ENCODE measurements at places on chromosomes 6 and 20.

DNA sequence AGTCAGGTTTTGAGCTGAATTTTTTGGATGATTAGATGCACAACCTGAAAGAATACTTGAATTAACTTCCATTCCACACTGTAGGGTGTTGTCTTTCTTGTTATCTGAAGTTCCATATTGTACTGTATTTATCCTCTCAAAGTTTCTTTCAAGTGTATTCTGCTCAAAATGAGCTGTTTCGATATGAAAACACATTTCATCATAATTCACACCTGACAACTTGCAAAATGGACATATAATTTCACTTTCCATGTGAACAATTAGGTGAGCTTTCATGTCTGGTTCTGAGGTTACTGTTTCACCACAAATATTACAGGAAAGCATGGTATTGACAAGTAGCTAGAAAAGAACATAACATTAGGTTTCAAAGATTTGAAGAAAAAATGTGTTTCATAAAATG lies 1.7 kb downstream of the ZUP1 start:
- no peak for DNase-seq

DNA sequence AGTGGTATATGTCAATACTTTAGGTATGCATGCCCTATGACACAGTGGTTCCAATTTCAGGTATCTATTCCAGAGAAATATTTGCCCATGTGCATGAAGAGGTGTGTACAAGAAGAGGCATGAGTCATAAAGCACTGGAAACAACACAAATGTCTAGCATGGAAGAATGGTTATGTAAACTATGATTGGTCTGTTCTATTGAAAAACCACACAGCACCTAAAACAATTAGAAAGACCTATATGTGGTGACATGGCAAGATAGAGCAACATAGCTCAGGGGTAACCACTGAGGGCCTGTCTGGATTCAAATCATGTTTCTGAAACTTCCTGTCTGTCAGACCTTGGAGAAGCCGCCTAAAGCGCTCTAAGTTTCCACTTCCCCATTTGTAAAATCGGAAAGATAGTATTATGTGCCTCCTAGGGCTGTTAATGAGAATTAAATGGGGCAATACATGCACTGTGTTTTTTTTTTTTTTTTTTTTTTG lies 76.0 kb upstream of the SHLD1 start:
- DNase-seq: peak; percentile 87

- no peak for DNase-seq
These were observed 137.0 kb downstream of the PRDM13 start for GRCh38 chr6:99743647-99744046.

DNA sequence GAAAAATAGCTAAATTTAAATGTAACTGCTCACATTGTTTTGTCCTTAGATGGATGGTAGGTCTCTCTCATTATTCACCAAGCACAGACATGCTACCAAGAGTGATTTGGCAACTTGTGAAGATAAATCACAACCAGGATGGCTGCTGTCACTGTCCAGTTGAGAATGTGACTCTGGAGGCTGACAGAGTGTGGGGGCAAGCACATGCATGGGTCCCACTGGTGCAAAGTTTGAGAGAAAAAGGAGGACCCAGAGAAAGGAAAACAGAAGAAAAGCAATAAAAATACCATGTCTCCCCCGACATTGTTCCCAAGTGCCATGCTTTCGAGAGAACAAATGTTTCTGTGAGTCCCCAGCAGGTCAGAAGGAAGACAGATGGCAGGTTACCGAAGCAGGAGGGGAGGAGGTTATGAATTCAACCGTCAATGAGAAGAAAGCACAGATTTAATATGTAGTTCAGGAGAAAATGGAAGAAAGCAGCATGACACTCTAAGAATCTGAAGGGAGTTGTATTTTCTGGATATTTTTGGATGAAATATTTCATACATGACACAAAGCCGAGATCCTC lies 73.0 kb upstream of the TSHZ2 start:
- no peak for DNase-seq

DNA sequence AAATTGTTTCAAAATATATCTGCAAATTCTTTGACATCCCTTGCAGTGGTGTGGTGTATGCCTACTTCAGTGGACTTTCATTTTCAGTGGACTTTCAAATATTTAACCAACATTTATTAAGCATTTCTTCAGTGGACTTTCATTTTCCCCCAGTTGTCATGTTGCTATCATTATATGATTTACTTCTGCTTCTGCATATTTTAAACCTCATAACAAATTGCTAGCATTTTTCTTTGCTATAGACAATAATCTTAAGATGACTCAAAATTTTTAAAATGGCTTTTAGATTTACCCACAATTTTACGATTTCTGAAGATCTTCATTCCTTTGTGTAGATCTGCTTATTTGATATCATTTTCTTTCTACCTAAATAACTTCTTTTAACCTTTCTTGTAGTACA lies 592.7 kb upstream of the SLC35B3 start:
- DNase-seq: no peak

DNA sequence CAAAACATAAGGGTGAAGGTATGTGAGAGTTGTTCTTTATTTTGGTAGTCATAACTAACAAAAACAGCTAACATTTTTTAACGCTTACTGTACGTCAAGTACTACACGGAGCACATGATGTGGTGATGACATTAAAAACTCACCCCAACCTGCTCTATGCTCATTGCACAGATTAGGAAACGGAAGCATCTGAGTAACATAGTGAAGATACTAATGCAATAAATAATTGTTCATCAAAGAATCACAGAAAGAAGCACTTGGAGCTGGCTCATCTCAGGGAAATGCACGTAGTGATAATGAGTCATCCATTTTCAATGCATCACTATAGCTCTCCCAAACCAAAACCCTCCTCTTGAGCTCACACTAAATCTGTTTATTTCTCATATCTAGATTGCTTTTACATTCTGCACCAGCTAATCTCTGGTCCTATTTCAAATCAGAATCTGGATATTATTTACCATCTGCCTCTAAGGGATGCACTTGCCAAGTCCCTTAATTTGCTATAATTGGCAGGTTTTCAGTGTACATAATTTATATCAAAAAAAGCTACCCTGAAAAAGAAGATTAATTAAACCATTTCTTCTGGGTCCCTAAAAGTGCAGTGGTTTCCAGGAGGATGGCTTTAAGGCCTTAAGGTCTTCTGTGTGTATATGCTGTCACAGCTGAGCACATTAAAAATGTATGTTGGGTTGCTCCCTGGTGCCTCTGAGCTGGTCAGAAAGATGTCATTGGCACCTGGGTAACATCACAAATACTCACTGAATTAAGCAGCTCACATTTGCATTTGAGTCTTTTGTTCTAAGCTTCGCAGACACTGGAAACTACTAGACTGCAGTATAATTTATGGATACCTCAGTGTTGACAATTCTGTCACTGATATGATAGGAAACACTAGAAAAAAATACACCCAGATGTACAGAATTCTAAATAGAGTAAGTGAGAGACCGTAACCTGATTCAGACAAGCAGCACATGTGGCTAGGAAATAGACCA lies 677.4 kb upstream of the CITED2 start:
- no peak for DNase-seq

DNA sequence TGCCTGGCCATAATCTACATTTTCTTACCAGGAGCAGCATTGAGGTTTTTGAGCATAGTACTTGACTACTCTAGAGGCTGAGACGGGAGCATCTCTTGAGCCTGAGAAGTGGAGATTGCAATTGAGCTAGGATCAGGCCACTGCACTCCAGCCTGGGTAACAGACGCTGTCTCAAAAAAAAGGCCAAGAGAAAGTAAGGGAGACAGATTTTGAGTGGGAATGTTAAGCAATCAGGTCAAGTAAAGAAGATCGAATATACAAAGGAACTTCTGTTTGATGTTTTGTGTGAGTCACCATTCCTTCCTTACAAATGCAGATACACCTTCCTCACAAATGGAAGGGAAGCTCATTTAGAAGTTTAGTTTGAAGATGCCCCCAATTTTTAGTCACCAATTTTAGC lies 4.4 kb downstream of the PNRC1 start:
- no peak for DNase-seq

DNA sequence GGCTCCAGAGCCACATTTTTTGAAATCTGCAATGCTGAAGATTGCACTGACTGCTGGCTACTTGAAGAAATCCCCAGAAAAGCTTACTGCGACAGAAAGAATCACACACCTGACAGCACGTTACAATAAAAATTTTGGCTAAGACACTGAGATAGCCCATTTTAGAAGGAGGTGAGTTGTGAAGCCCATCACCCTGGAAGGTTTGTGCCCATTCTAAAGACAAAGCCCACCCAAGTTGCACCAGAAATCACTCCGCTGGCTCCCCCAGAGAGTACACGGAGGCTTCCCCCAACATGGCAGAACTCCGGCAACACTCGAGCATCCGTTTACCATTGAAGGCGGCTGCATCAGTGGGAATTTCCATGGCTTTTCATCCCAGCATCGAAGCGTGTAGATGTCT lies 29.4 kb downstream of the LPA start:
- no peak for DNase-seq

GRCh38 chr20:50575865-50576720 lies 65.9 kb downstream of the PTPN1 start:
- DNase-seq: peak; percentile 31

DNA sequence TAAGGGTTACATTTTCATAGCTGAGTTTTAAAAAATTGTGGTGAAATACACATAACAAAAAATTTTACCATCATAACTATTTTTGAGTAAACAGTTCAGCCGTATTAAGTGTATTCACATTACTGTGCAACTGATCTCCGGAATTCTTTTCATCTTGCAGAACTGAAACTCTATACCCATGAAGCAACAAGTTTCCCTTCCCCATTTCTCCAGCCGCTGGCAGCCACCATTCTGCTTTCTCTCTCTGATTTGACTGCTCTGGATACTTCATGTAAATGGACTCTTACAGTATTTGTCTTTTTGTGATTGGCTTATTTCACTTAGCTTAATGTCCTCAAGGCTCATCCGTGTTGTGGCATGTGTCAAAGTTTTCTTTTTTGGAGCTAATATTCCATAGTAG lies 341.6 kb downstream of the QKI start:
- no peak for DNase-seq

DNA sequence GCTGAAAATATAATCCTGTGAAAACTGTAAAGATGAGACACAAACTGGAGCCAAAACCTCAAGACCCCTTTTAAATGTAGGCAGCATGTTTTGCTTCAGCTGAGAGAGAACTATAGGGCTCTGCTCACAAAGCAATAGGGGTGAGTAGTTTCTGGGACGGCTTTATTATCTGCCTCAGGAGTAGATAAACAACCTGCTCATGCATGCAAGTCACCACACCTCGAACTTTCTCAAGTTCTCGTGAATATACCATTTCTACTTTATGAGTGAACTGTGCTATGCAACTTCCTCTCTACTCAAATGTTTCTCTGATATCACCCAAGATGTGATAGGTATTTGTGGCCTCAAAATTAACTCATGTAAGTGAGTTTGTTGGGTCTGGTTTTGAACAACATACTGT lies 7.5 kb upstream of the OOEP start:
- DNase-seq: no peak

DNA sequence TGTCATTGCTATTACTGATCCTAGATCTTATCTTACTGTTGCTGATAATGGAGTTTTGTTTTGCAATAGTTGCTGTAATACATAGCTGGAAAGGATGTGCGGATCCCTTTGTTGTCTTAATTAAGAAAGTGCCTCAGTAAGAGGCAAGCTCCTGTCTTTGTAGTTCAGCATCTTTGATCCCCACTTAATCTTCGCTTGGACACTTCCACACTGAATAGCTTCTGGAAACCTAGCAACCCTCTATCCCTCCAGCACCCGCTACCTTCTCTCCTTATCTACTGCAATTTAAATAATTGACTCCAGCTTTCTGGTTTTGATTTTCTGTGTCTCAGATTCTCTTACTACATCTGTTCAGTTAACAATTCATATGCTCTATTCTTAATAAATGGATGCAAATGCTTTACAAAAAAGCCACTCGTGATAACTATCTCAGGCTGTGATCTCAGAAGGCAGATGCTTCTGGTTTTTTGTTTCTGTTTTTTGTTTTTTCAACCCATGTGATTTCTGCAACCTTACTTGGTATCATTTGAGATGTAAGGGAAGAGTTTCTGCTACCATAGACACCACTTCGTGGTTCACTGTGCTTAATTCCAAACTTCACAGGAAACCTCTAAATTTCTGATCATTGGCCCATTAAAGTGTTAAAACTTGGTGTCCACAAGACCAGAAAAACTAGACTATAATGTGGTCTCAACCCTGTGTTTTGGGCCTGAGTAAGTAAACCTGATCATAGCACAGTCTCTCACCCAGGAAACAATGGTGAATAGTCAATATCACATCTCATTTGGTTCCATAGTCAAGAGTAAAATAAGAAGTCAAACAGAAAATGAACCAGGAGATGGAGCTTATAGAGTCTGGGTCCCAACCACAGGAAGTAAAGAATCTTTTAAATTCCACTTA lies 352.1 kb upstream of the SOX4 start:
- no peak for DNase-seq

DNA sequence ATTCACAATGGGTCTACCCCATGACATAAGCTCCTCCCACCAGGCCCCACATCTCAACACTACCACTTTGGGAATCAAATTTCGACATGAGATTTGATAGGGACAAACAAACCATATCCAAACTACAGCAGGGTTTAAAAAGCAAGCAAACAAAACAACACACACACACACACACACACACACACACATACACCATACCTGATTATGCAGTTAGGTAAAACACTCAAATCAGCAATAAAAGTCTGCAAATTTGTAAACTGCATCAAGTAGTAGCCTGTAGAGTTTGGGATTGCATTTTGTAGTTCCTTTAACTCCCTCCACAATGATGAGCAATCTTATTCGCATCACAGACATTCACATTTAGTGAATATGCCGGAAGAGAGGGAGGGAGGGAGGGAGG lies 32.6 kb upstream of the TNFAIP3 start:
- DNase-seq: no peak

- DNase-seq: no peak
These were observed 39.6 kb downstream of the OVOL2 start for GRCh38 chr20:18018100-18018499.

GRCh38 chr6:169158691-169159090 lies 95.0 kb downstream of the THBS2 start:
- DNase-seq: no peak

- no peak for DNase-seq
These were observed 20.4 kb upstream of the RAB23 start for GRCh38 chr6:57242505-57242904.

DNA sequence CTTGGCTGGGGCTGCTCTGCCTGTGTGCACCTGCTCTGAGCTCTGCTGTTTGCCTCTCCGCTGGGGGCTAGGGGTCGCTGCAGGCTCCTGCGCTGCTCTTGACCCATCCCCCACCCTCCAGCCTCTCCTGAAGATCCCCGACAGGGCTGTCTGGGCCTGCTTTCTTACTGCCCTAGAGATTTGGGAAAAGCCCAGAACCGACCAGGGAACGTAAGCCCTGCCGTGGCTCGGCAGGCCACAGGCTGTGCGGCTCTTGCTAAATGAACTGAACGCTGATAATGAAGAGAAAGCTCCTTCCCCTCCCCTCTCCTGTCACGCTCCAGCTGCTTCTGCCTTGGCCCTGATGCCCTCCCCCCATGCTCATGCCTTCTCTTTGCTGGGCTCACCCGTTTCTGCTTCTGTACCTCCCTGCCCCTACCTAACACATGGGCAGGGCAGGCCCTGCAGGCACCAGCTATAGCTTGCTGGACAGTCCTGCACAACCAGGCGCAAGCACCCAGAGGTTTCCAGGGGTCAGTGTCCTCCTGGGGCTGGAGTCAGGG lies 32.0 kb upstream of the PCMTD2 start:
- peak; percentile 57 for DNase-seq

GRCh38 chr20:46582648-46583047 lies 32.2 kb upstream of the OCSTAMP start:
- no peak for DNase-seq
